ENCODE measurements at places on chromosomes 5 and 9.

DNA sequence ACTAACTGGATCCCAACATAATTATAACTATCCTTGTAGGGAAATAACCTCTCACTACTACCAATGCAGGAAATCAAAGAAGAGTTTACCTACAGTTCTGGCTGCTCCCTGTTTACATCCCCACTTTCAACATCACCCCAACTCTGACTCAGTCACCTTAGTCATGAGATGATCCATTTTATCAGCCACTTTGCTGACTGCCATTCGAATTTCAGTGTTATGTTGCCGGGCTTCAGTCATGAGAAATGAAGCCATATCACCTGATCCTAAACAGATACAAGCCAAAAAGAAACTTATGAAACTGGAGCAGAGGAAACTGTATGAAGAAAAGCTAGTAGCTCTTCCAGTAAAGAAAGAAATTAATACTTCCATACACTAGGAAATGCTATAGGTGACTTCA lies 33.7 kb downstream of the SLC31A2 start:
- no peak for DNase-seq

DNA sequence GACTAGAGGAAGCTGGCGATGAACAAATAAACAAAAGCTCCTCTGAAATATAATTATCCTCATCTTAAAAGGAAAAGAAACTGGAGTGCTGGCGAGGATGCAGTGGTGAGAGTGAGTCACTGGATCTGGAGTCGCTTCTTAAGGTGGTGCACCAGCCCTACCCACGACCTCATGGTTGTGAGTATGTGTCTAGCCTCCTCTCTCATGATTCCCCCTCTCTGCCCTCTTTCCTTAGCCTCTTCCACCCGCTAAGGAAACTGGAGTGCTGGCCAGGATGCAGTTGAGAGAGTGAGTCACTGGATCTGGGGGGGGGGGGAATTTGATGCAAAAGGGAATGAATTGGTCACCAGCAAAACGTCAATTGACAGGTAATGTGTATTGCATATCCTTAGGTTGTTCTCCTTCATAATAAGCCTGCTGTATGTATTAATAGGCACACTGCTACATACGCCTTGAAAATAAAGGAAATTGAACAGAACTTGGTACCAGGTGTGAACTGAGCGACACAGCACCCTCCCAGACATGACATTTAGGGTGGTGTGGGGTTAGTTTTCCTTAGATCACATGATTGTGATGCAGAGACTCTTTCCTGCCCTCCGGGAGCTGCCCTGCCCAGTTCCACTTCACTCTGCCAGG lies 36.3 kb upstream of the EBF1 start:
- DNase-seq = peak; percentile 16

DNA sequence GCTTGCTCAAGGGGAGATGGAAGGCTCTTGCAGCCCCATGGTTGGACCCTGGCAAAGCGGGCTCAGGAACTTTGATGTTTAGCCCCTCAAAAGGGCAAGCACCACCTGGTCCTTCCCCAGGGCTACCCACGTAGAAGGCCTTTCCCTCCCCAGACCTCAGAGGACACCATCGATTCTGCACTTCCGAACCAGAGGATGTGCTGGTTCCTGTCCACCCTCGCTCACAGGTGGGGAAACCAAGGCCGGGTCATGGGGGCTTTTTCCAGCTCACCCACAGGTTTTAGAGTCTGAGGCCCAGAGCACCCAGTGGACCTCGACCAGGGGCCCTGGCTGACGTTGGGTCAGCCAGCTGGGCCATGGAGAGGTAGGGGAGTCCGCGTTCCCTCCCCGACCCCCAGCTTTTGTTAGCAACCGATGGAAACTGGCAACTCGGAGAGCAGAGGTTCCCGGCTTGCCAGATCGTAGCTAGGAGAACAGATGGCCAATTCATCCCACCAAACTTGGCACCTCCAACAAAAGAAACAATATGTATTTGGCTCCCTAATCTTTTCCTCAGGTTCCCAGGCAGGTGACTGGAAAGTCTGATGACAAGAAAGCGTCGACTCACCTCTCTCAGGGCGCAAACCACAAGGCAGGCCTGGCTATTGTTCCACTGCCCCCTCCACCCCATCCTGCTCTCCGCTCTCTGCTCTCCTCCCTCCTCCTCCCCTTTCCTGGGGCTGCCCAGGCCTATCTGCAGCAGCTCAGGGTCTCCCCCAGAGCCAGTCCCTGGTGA lies 167.6 kb upstream of the SMIM23 start:
- DNase-seq = no peak

GRCh38 chr9:72893437-72893836 lies 59.4 kb downstream of the ALDH1A1 start:
- no peak for DNase-seq

- DNase-seq = no peak
These were observed at the start of gene EFNA5 for GRCh38 chr5:107670932-107671741. TSS of gene EFNA5 (minus strand) at chr5:107670937.

DNA sequence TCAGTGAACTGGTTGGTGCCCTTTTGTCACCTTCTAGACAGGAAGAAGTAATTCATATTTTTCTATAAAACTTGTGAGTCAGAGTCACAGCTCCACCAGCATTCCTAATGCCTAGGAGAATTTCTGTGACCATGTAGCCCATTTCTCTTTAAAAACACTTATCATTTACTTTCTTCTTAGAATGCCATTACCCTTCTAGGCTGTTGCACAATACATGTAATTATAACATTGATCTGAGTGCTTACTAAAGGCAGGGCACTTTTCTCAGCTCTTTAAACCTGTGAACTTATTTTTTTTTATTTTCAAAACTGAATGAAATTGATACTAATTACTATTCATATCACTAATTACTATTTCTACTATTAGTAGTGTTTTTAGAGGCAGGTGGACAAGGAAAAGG lies 373.7 kb downstream of the TLE4 start:
- DNase-seq = no peak

- DNase-seq = peak; percentile 82
These were observed 93.6 kb upstream of the TNC start for GRCh38 chr9:115211413-115212124.

DNA sequence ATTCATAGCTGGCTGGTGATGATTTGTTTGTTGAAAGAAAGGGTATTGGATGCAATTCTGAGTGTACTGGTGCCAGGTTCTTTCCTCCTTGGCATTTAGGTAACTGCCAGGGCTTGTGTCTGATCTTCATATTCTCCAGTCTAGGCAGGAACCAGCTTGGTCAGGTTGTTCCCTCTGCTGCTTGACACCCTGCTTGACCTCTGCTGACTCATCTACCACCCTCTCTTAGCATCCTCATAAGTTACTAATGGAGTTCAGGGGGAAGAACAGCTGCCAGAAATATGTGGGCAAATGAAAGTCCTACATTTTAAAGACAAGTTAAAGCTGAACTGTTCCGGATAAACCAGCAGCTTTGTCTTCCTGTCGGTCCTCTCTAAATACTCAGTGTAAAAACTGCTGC lies 116.1 kb upstream of the TNC start:
- no peak for DNase-seq

All from fibroblast of skin of left quadriceps (primary cell).